ENCODE measurements at places on chromosomes 5 and 9. TPM values are rescaled to one million over a fixed set of nuclear protein-coding genes. Genes with fewer than 3 reads are reported as not detected.

SAXO1 gene
- not detected for total RNA-seq

SEMA5A gene
- total RNA-seq, result 5.4 TPM

IGIP gene
- 3.0 TPM for total RNA-seq

AFF4 gene
- 70.6 TPM for total RNA-seq

NR2F1-AS1 gene
- total RNA-seq, result 23.0 TPM

HDAC3 gene
- 30.9 TPM for total RNA-seq

ADGRD2 gene
- not detected for total RNA-seq

MTMR12 gene
- total RNA-seq, result 33.9 TPM

NIPAL4 gene
- total RNA-seq, result 0.44 TPM

C9 gene
- total RNA-seq, result 0.44 TPM

SKIC3 gene
- 79.1 TPM for total RNA-seq

SERF1A gene
- 1.2 TPM for total RNA-seq

CARD19 gene
- total RNA-seq, result 97.3 TPM

GFI1B gene
- total RNA-seq, result not detected
